ENCODE measurements at places on chromosomes 13 and 19.

DNA sequence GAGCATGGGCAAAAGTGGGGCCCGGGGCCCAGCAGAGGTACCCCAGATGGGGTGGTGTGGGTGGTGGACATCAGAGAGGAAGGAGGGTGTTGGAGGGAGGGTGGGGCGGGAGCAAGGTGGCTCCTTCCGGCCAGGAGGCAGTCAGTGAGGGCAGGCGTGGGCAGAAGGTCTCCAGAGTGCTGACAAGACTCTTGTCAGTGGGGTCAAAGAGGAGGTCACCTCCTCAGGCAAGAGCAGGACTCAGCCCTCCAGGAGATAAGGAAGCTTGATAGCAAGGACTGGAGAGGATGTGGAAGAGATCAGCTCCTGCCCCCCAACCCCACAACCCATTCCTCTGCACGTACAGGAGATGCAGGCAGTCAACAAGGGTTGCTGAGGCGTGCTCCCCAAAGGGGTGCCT is 9.8 kb downstream of the GJA3 start:
- no peak for DNase-seq

DNA sequence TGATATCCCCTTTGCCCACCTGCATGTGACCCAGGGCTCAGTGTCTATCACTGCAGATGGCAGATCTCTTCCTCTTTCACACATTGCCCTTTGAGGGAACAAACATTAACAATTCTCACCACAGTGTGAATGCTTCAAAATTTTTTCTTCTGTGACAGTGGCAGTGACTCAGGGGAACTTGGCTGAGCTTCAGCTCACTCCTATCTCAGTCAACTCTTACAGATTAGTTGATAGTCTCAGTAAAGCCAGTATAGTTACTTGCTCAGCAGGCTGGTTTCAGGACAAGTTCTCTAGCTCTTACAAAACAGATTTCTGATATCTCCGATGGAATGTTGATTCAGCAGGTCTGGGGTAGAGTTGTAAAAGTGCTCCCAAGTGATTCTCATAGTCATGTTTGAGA is 166.9 kb downstream of the DLEU7 start:
- DNase-seq = no peak

GRCh38 chr13:79681069-79681468 is 200.1 kb downstream of the NDFIP2 start:
- no peak for DNase-seq

DNA sequence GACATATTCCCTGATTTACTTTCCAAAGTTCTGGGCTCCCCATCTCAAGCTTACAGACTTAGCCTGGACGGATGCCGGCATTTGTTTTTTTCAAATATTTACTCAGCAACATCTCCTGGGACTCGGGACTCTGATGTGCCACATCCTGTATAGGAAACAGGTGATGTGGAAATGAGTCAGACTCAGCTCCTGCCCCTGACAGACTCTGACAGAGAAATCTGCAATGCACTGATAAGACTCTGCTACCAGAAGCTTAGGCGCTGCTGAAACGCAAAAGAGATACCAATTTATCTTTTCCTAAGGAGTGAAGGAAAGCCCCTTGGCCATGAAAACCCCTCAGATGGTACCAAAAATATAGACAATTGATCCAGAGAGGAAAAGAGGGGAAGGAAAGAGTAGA is 16.2 kb downstream of the LAIR2 start:
- no peak for DNase-seq

- DNase-seq = no peak
Measured at GRCh38 chr13:46614582-46614981, 61.6 kb downstream of the LRCH1 start.

GRCh38 chr13:66859078-66859477 is 371.1 kb downstream of the PCDH9 start:
- DNase-seq = no peak

DNA sequence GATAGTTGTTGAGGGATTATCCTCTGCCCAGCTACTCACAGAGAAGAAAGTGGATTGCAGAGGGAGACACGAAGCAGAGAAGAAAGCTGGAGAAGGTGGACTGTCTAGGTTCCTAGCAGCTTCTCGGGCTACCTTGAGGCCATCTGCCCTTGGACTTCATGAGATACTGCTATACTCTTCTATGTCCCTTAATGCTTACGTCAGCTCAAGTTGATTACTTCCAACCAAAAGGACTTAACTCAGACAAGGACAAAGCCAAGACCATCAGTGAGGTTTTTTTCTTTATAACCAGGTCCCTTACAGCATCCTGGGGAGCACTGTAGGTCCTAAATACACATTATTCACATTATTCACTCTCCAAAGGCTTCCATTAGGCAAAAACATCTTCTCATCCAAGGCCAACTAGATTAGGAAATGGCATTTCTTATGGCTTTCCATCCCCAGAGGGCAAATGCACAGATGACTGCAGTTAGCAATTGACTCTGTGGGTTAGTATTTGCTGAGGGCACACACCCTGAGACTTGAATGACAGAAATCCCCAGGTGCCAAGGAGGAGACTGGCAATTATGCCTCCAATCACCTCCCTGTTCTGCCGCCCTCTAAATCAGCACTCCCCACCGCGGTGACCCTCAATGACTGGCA is 4.1 kb upstream of the UBE2L5 start:
- DNase-seq = no peak

- DNase-seq = no peak
Measured at GRCh38 chr13:54357284-54357933, 1328.8 kb downstream of the OLFM4 start.

DNA sequence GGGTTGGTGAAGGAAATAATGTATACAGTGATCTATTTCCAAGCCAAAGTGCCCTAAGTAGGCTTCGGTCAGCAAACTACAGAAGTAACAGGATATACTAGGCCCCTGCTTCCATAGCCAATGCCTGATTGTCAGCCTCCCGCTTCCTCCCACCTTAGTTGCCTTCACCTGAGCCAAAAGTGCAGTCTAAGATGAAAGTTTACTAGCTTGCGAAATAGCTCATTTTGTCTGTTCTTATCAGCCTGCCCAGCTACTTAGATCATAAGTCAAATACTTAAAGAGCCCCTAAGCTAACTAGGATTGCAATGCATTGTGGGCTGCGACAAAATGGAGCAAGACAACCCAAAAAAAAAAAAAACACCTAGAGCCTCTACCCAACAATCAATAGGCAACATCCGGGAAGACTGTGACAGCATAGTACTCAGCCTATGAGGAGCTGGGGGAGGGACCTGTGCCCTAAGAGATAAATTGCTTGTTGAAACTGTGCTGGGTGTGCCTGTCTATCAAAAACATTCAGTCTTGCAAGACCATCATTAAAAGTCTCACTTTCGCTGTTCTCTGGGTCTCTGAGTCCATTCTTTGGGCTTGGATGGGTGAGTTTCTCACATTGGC is 454.7 kb upstream of the TSHZ3 start:
- DNase-seq = no peak

GRCh38 chr13:63481334-63481733 is 2065.7 kb upstream of the PCDH20 start:
- no peak for DNase-seq

GRCh38 chr13:40231751-40232150 is 434.7 kb downstream of the FOXO1 start:
- DNase-seq = no peak

DNA sequence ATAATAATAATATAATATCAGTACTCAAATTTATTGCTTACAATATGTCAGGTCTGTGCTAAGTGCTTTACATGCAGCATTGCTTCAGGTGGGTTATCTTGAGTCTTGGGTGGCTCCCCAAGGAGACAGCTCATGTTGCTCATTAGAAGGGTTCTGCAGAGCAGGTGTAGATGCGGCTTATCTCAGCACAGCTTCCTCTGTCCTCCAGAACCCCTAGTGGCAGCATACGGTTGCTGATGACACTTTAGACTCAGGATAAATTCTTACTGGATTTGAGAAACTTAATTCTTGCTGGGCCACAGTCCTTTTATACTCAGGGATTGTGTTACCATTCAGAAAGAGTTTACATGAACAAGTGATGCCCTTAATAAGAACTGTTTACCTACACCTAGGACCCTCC is 8.9 kb downstream of the COG3 start:
- DNase-seq = no peak

- no peak for DNase-seq
Measured at GRCh38 chr13:94586371-94586770, 9.6 kb downstream of the TGDS start.

- DNase-seq = no peak
Measured at GRCh38 chr13:100790405-100790804, 115.8 kb upstream of the TMTC4 start.

DNA sequence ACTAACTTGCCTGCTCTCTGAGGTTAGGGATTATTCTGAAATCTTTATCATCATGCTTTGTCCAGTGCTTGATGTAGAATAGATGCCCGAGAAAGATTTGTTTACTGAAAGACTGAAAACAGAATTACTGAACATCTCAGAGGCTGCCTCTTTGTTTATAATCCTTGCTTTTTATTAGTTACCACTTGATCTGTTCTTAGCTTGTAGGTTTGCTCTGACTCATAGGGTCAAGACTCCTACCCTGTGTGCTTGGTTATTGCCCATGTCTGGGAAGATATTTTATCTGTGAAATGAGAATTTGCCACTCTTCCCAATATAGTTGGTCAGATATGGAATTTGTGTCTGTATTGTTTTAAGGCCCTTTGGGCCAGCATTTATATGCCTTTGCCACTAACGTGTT is 675.3 kb downstream of the DIAPH3 start:
- no peak for DNase-seq

- DNase-seq = no peak
Measured at GRCh38 chr13:109611912-109612691, 174.3 kb downstream of the IRS2 start.

- no peak for DNase-seq
Measured at GRCh38 chr13:58587183-58587582, 955.6 kb downstream of the PCDH17 start.

DNA sequence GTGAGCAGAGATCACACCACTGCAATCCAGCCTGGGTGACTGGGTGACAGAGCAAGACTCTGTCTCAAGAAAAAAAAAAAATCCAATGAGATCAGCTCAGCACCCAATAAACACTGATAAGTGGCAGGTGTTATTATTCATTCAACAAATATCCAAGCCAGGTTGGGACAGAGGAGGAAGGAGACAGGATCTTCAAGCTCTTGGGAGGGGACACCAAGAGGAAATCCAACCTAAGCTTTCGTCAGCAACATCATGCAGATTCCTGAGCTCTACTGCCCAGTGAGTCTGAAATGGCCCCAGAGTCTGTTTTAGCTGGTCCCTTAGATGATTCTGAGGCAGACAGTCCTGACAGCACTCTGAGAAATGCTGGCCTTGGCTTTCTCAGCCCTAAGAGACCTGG is 7.7 kb downstream of the RFX1 start:
- no peak for DNase-seq

DNA sequence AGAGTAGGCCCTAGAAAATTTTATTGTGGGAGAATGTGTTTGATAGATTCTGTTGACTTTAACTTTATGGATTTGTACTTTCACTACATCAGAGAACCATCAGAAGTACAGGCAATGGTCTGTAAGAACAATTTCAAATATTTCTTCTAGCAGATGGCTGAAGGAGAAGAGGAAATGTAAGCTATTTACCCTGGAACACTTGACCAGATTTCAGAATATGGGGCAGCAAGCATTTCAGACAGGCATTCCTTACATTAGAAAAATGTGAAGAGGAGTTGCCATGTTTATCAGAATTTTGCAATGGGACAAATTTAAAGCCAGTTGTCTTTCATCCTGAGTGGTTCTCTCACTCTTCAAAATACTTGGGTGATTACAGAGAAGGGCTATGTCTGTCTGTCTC is 7.5 kb downstream of the FRY start:
- DNase-seq = no peak
